ENCODE measurements at places on chromosomes 11 and 22. TPM values are rescaled to one million over a fixed set of nuclear protein-coding genes. Genes with fewer than 3 reads are reported as not detected.

- DNase-seq, result no peak
These were observed 95.3 kb downstream of the FBXO7 start for GRCh38 chr22:32569956-32570355.

GRCh38 chr11:2393941-2394817 is 6.4 kb upstream of the TSSC4 start:
- DNase-seq, result no peak

DNA sequence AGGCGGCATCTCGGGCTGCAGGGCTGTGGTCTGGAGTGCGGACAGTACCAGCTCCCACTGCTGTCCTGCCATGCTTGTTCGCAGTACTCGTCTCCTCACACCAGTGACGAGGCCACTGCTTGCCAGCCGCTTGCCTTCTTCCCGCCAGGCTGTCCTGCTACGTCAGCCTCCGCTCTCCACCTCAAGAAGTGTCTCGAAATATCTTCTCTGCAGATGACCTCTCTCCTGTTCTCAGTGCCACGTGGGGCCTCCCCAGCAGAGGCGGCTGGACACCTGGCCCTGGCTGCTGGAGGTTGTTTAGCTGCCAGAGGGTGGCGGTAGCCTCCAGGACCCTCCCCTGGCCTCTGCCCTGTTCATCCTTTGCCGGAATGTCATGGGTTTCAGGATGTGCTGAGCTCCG is 3.1 kb upstream of the CCDC188 start:
- no peak for DNase-seq

Gene A4GALT
- 36.6 TPM for total RNA-seq

Gene GLYATL2
- not detected for total RNA-seq

GRCh38 chr11:11171854-11172253 is 181.2 kb downstream of the CSNK2A3 start:
- DNase-seq, result no peak

DNA sequence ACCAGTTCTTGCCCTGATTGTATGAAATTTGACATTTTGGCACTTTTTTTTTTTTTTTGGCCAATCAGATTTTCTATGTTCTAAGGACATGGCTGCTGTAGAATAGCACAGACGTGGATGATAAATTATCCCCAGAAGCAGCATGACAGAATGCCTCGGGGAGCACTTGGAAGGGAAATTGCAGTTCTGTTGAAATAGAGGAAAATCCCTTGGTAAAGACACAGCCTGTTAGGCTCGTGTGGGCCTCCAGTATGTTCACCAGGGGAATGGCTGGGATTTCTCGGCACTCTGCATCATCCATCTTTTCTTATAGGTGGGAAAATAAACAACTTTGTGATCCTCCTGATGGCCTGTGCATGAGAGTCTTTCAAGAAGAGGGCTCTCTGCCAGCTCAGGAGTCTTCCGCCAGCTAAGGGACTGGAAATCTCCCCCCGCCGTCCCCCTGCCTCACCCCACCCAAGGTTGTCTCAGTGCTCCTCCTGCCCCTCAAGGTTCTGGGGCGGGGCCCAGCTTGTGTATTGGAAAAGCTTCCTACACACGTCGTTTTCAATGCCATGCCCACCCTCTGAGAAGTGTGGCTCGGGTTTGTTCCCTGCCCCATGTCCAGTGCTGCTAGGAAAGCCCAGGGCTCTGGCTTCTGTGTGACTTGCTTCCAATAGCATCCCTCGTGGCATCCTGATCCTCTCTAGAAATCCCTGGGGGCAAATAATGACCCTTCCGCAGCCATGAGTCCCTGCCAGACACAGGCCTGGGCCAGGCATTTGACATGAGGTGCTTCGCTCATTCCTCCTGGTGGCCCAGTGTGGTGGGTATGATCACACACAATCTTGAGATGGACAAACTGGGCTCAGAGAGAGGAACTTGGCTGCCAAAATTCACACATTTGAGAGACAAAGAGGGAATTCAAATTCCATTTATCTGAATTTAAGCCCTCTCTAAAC is 70.6 kb upstream of the ATXN10 start:
- DNase-seq, result no peak

GRCh38 chr11:74307434-74307833 is 4.0 kb downstream of the P4HA3 start:
- DNase-seq, result no peak

DNA sequence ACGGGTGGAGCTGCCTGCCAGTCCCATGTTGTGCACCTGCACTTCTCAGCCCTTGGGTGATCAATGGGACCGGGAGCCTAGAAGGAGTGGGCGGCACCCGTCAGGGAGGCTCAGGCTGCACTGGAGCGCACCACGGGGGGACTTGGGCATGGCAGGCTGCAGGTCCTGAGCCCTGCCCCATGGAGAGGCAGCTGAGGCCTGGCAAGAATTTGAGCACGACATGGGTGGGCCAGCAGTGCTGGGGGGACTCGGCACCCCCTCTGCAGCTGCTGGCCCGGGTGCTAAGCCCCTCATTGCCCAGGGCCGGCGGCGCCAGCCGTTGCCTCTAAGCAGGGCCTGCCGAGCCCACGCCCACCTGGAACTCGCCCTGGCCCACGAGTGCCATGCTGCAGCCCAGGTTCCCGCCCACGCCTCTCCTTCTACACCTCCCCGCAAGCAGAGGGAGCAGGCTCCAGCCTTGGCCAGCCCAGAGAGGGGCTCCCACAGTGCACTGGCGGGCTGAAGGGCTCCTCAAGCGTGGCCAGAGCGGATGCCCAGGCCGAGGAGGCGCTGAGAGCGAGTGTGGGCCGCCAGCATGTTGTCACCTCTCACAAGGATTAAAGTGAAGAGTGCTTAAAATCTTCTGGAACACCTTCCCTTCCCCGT is 372.0 kb downstream of the ETS1 start:
- no peak for DNase-seq

GRCh38 chr11:15276621-15277020 is 161.9 kb downstream of the INSC start:
- DNase-seq, result peak; percentile 9

DNA sequence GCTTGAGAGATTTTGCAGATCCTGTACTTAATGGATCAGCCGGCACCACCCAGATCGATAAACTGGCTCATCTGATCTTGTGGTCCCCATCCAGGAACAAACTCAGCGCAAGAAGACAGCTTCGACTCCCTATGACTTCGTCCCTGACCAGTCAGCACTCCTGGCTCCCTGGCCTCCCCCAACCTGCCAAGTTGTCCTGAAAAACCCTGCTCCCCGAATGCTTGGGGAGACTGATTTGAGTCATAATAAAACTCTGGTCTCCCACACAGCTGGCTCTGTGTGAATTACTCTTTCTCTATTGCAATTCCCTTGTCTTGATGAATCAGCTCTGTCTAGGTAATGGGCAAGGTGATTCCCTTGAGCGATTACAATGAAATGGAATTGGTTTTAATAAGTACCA is 29.5 kb downstream of the OR2AG2 start:
- DNase-seq, result no peak

GRCh38 chr11:88555829-88556202 is 218.3 kb upstream of the CTSC start:
- no peak for DNase-seq

DNA sequence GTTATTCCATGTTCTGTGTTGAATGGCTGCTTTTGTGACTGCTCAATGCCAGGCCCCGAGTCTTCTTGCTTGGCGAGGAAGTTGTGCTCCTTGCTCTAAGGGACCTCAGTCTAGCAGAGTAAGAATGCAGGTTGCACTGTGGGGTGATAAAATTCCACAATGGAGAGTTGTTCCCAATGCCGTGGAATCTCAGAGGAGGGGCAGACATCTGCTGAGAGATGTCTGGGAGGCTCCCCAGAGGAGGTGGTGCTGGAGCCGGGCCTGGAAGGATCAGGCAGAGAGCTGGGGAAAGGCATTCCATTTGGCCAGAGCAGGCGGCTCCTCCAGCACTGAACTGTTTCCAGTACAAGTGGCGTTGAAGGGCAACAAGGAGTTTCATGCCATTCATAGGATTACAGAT is 55.2 kb downstream of the ST3GAL4 start:
- DNase-seq, result no peak

DNA sequence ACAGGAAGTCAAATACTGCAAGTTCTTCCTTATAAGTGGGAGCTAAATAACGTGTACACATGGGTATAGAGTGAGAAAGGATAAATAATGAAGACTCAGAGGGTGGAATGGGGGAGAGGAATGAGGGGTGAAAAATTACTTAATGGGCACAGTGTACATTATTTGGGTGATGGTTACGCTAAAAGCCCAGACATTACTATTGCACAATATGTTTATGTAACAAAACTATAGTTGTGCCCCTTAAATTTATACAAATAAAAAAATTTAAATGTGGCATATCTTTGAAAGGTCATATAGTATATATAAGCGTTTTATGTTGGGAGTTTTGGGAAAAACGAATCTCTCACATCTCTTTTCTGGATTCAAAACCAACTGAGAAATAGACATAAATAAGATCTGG is 96.1 kb downstream of the KIF18A start:
- DNase-seq, result no peak

Gene CBL
- 8.3 TPM for total RNA-seq

GRCh38 chr11:60772666-60773065 is 12.5 kb upstream of the MS4A10 start:
- DNase-seq, result no peak

GRCh38 chr11:10878408-10879214 is 20.8 kb upstream of the ZBED5 start:
- DNase-seq, result peak; percentile 90

- no peak for DNase-seq
These were observed 24.8 kb downstream of the ADAMTS15 start for GRCh38 chr11:130473056-130473794.

Gene LAYN
- total RNA-seq, result not detected

Gene ARL14EP
- 5.6 TPM for total RNA-seq

Gene C11orf91
- 0.31 TPM for total RNA-seq

DNA sequence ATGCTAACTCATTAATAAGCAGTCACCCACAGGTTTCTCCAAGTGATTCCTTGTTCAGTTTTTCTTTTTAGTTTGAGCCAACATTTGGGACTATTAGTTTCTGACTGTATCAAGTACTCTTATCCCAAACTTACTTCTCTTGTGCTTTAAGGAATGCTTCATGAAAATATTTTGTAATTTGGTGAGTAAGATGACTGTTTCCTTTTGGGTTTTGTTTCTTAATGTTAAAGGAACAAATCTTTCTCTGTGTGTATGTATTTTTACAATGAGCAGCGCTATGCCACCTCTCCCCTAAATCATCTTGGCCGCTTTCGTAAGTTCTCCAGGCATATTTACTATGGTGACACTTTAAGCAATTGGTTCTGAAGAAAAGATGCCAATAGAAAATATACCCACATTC is 72.4 kb downstream of the LDLRAD3 start:
- DNase-seq, result no peak

DNA sequence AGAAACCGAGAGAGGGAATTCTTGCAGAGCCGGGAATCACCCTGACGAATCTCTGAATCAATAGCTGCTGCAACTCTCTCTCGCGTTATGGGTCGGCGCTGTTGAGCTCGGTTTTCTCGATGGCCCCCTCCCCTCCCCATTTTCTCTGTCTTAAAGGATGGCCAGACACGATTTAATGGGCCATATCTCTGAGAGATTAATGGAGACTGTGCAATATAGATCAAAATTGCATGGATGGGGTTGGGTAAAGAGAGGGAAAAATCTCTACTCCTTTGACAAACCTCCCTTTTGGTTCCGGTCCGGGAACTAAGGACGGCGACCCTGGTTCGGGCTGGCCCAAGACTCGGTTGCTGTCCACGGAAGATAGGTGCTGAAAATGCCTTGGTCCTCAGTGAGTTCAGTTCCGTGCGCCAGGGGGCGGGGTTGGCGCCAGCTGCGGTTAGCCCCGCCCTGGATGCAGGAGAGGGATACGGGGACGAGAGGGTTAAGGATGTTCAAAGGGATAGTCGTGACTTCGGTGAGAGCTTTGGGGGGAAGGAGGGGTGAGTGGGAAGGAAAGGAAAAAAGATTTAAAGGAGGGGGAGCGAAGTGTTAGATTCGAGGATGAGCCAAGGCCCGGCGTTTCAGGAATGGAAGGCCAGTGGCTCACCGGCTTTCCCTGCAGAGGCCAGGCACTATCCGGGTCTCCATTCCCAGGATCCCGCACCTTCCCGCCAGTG is 103.6 kb upstream of the HSD17B12 start:
- peak; percentile 22 for DNase-seq

Gene GLYAT
- total RNA-seq, result not detected

DNA sequence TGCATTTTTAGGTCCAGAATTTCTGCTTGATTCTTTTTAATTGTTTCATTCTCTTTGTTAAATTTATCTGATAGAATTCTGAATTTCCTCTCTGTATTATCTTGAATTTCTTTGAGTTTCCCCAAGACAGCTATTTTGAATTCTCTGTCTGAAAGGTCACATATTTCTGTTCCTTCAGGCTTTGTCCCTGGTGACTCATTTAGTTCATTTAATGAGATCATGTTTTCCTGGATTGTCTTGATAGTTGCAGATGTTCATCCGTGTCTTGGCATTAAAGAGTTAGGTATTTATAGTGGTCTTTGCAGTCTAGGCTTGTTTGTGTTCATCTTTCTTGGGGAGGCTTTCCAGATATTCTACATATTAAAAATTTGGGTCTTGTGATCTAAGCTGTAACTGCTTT is 694.8 kb upstream of the CCDC179 start:
- no peak for DNase-seq

DNA sequence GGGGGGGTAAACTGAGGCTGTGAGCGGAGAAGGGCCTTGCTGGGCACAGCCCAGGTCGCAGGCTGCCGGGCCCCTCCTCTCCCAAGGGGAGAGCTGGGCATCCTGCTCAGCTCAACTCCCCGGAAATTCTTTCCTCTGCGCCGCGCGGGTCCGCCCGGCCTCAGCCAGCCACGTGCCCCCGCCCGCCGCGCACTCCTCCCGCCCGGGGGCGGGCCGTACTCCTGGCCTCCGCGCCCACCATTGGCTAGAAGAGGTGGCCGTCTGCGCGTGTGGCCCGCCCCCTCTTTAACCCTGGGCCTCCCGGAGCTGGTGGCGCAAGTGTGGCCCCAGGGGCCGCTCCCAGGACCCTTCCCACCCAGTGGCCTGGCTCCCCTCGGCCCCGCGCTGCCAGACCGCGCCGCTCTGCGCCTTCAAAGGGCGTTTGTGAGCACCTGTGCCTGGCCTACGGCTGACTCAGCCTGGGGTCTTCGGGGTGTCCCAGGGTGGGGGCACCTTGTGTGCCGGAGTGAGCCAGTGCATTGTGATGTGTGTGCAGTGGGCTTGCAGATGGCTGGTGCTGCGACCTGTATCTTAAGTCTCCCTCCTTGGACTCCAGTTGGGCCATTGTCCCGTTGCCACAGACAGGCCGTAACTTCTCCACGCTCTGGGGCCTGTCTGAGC is 2.0 kb downstream of the MRGPRF start:
- DNase-seq, result peak; percentile 81

DNA sequence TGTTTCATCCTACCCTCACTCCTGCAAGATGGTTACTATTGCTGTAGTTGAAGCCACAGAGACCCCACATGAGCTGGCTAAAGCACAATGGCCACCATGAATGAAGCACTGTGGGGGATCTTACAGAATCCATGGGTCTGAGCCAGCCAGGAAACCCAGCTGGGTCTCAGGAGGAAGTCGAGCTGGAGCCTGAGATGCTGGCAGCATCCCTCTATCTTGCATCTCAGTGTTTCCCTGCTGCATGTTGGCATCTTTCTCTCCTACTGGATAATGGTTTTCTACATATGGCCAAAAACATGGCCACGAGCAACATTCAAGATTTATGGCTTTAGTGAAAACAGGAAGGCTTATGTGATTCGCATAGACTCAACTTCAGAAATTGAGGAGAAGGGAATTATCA is 219.3 kb upstream of the SNX19 start:
- no peak for DNase-seq

All from HT-29 (cell line).